NCI-H510A (cell line): ENCODE measurements at places on chromosomes 3 and 15.

- no peak for DNase-seq
These were observed 49.8 kb upstream of the GALNT15 start for GRCh38 chr3:16124636-16125035.

GRCh38 chr15:44647637-44648036 lies 15.8 kb downstream of the SPG11 start:
- no peak for DNase-seq

DNA sequence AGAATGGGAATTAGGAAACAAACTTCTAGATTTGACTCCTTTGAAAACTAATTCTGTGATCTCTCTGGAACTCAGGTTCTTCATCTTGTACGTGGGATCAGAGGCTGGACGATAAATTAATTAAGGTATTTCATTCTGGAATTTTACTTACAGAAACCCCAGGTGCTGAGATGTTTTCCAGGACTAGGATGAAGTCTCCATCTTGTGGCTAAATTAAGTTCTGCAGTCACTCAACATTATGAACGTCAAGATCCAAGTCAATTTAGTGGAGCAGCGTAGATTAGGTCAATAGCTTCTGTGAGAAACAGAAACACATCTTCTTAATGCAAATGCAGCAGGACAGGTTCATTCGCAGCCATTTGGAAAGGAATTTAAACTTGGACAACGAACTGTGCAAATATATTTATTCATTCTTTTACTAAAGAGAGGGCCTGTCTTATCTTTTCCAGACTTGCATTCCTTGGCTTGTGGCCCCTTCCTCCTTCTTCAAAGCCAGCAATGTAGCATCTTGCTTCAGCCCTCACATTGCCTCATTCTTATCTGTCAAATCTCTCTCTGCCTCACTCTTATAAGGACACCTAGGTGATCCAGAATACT lies 26.7 kb upstream of the TMC3 start:
- no peak for DNase-seq

DNA sequence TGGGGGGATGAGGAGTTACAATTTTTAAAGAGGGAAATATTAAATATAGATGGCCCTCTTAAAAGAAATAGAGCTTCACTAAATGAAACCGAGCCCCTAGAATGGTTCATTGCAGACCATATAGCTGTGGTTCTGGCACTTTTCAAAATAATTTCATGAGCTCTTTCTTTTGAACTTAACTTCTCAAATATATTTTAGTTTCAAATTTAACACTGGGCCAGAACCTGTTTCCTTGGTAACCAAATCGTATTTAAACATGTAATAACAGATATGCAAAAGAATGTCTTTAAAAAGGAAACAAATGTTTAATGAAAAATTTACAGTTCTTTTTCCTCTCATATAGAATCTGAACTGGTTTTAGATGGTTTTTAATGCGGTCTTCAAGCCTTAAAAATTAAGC lies 20.1 kb downstream of the ZBTB38 start:
- DNase-seq, result no peak

GRCh38 chr3:59245859-59246501 lies 196.2 kb upstream of the CFAP20DC start:
- DNase-seq, result no peak

GRCh38 chr3:55895897-55896566 lies 408.9 kb upstream of the WNT5A start:
- no peak for DNase-seq

- DNase-seq, result no peak
These were observed 143.7 kb upstream of the LRIG1 start for GRCh38 chr3:66644549-66644948.

DNA sequence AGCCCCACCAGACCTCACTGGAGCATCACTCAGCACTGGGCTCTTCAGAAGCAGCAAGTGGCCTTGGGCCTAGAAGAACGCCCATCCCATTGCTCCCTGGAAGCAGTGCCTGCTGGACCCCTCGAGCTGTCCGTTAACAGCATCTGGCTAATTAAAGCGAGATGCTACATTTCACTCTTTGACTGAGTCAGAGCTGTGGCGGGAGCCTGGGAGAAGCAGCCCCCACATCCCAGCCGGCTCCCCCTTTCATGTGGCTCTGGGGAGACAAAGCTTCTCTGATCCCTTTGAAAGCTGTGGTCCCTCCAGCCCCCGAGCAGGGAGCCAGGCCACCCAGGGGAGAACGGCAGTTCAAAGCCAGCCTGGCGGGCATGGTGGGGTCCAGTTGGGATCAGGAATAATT lies 103.7 kb downstream of the MEGF11 start:
- no peak for DNase-seq

DNA sequence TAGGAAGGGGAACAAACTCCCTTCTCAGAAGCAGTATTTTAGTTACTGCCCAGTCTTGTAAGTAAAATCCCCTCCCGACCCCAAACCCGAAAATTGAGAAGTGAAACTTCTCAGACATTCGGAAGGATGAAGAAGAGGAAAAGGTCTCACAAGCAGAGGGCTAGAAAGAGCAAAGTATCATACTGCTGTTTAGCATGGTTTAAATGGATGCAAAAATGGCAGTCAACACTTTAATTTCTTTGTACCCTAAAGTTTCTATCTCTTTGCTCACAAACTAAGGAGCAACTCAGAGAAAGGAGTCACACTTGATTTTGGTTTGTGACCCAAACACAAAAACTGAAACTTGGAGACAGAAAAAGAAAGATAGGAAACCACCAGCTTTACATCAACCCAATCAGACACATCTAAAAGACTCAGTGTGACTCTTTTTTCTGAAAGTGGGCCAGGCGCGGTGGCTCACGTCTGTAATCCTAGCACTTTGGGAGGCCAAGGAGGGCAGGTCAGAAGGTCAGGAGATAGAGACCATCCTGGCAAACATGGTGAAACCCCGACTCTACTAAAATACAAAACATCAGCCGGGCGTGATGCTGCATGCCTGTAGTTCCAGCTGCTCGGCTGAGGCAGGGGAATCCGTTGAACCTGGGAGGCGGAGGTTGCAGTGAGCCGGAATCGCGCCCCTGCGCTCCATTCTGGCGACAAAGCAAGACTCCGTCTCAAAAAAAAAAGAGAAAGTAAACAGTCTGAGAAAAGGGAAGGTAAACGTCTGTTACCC lies 63.2 kb upstream of the ATP11B start:
- DNase-seq, result no peak

GRCh38 chr15:29470794-29471193 lies 201.2 kb upstream of the NSMCE3 start:
- no peak for DNase-seq

DNA sequence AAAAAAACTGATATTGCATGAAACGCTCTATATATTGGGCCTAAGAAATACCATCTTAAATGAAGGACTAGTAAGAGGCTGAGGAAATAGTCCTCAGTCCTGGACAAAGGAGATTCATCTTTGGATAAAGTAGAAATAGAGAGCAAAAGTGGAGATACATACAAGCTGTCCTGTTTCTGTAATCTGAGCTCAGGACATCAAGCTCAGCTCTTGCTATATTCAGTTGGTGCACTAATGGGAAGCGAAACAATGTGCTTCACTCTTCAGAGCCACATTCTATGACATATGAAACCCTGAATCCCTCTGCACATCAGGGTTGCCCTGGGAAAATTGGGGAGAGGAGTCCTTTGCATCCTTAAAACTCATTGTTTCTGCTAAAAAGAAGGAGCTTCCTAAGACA lies 290.7 kb downstream of the VPS13C start:
- DNase-seq, result no peak

DNA sequence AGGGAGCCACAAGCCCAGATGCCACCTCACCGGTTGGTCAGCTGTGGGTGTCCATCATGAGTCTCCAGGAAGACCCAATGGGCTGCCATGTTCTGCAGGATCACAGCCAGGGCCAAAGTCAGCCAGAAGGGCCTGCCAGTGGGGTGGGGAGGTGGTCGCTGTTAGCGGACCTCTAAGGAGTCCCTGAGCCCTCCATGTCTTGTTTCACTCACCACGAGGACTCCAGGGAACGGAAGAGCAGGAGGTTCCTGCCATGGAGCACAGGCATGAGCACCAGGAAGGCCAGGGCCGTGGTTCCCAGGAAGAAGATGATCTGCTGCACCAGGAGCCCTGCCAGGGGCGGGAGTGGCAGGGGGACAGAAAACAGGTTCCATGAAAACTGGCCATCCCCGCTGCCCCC lies 8.6 kb downstream of the ISLR start:
- no peak for DNase-seq

DNA sequence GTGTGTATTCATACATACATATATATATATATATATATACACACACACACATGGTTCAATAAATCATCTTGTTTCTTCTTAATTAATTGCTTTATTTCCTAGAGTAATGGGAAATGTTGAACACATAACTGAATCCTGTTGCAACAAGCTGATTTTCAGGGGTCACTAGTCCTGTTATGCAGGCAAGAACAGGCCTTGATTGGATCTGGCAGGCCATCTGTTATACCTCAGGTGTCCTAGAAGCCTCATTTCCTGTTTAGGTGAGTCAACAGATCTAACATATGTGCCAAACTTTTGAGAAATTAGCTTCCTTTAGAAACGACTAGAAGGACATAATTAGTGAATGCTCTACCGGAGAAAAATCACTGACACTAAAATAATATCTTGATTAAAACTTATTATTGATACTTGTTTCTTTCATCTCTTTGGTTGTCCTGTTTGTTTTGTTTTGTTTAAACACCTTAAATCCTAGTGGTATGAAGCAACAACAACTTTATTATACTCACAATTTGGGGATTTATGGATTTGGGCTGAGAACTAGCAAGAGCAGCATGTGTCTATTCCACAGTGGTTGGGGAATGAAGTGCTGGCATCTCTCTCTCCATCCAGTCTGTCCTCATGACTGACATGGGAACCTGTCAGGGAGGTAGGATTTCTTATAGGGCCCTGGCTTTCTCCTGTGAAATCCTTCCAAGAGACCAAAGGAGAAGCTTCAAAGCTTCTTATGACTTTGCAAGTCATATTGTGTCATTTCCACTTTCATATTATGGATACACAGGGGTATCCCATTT lies 552.6 kb downstream of the NSUN3 start:
- DNase-seq, result no peak

DNA sequence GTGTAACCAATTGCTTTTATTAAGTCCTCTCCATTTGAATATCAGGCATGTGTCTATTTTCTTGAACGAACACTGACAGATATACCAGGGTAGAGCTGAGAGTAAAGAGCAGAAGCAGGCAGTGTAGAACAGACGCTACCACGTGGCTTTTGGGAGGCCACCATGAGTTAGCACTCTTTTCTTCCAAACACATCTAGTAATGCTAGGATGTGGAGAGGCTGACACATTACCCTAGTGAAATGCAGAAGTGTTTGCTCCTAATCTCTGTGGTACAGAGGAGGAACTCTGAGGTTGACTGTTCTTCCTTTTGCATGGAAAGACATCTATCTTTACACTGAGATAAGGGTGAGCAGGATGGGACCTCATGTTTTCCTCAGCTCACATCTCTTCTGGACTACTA lies 216.3 kb downstream of the SATB1 start:
- DNase-seq, result no peak

- DNase-seq, result peak; percentile 80
These were observed 14.3 kb upstream of the SLC9C1 start for GRCh38 chr3:112308151-112308911.

DNA sequence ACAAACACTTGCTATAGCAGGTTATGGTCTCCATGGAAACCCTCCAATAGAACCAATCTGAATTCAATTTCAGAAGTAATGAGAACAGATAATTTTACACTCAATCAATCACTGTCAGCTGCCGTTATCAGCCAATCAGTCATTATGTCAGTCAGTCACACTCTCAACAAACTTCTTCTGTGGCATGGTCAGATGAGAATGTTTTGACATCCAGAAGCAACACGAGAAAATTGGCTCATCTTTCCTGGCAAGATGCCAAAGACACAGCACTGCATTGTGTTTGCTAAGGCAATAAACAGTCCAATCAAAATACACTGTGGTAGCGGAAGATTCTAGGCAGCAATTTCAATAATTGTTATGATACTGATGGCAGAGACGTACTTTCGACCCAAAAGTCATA lies 190.7 kb downstream of the RORA start:
- DNase-seq, result peak; percentile 5

GRCh38 chr3:29167180-29167579 lies 113.7 kb upstream of the RBMS3 start:
- no peak for DNase-seq

- DNase-seq, result no peak
These were observed 383.1 kb downstream of the IL5RA start for GRCh38 chr3:2727101-2727500.

DNA sequence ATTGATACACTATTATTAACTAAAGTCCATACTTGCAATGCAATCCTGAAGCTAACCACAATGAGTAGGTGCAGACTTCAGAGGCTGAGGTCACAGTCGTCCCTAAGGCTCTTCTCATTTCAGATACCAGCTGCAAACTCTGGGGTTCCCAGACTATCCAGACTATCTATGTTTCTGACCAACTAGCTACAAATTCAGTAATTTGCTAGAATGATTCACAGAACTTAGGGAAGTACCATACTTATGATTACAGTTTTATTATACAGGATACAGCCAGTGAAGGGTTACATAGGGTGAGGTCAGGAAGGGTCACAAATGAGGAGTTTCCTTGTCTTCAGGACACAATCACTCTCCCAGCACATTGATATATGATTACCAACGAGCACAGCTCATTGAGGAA lies 36.5 kb downstream of the PPM1L start:
- no peak for DNase-seq

DNA sequence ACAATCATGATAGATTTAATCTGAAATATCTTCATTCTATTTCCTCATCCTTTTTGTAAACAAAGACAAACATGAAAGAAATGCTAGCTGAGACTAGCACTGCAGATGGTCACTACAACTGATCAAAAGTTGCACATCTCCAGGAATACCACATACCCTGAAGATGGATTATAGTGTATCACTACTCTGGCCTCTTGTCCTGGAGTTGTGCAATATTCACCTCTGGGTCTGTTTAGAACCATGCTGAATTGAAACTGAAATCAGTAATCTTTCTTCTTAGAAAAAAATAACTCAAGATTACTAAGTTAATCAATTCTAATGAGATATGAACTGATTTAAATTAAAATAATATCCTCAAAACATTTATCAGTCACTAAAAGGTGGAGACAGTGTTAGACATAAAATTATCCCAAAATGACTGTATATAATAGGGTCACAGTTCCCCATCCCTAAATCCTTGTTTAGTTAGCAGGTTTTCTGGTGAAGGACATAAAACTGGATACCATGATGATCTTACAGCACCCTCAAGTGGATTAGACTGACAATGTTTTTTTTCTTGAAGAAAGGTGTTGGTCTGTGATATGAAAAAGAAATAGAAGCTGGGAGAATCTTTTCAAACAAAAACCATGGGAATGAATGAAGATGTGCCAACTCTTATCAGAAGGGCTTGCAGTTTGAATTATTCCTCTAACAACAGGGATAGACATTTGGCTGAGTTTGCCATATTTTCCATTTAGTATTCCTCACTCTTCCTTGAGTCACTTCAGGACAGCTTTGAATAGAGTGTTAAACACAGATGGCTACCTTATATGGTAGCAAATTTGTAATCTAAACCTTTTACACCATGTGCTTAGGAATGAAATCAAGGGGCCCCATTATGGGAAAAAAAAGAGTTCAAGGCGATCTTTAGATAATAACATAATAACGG lies 7.1 kb upstream of the TTC14 start:
- no peak for DNase-seq
